ENCODE measurements at places on chromosomes 13 and 19.

DNA sequence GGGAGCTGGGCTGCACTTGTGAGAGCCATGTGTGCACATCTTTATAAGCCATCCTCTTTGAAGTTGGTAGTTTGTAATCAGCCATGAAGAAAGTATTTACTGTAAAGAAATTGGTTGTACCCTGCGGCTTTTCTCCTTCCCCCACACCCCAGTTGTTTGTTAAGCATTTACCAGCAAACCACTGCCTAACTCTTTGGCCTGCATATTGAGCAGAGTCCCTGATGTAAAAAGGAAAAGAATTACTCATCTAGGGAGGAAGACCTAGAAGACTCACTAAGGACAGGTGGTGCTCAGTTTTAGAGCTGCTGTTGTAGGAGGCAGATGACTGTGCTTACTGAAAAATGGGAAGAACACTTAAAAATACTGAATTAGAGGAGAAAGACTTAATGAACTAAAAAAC is 245.3 kb downstream of the PCCA start:
- peak; percentile 54 for DNase-seq

DNA sequence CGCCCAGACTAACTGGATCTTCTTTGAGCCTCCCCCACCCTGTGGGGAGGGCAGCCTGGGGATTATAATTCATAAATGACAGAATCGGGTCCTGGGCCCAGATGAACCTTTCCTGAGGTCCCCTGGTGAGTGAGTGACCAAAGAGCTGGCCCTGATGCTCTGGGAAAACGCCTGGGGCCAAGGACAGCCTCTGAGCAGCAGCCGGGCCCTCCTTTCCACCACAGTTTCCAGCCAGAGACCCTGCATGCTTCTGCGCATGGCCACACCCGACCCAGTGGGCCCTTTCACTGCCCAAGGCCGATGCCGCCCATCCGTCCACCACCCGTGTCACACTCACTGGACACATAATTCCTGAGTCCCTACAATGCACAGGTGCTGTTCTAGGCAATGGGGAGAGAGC is 43.6 kb upstream of the CCNE1 start:
- DNase-seq, result no peak

GRCh38 chr13:98475522-98475921 is 101.4 kb downstream of the STK24 start:
- no peak for DNase-seq

- peak; percentile 84 for DNase-seq
These were observed 158.9 kb downstream of the EFNB2 start for GRCh38 chr13:106376401-106377112.

DNA sequence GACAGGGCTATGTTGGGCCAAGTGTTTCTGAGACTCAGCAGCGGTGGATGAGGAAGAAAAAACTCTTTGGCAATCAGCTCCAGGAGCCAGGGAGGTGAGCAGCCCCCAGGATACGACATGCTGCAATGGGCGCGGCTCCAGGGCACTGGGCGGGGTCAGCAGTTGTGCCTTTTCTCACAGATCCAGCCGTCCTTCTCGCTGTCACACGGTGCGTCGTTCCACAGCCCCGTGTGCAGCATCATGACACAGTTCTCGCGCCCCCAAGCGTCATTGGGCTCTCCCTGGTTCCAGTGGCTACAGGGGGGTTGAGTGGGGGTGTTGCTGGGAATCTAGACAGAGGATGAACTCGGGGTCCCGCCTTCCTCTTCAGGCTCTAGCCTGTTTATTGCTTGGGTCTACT is 2.7 kb downstream of the CLEC4G start:
- no peak for DNase-seq

Data from kidney epithelial cell (primary cell).